Liver (tissue), 10 donors: ENCODE measurements at places on chromosomes 16 and 17.
A peak's percentile ranks its signal among the peaks of the same experiment; 100 is the strongest.

- peak; percentile 52 for DNase-seq
These were observed 46.3 kb downstream of the DNAH9 start for GRCh38 chr17:11644265-11645212.

DNA sequence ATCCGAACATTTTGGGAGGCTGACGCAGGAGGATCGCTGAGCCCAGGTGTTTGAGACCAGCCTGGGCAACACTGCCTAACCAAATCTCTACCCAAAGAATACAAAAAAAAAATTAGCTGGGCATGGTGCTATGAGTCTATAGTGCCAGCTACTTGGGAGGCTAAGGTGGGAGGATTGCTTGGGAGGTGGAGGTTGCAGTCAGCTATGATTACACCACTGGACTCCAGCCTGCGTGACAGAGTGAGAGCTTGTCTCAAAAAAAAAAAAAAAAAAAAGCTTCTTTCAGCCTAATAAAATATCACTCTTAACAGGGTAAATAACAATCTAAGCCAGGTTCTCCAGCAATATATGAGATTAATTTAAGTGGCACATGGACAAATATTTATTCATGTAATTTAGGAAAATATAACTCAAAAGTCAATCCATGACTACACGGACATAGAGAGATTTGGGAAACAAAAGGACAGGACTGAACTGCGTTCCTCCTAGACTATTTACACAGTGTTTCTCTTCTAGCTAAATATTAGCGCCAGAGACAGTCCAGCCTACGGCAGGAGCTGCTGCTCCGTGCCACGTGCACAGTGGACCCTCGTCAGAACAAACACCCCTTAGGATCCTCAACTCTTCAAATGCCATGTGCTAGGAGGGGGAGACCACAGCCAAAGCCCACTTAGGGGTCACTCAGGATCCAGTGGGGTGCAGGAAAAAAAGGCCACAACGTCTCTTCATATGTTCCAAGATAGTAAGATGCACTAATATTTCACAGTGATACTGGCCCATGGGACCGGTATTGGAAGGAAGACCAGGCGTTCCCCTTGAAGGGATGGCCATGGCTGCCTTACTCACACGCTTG is 8.7 kb downstream of the USP36 start:
- no peak for DNase-seq

GRCh38 chr17:31525801-31526549 is 134.5 kb downstream of the RAB11FIP4 start:
- DNase-seq: no peak

GRCh38 chr16:30774367-30775130 is 12.4 kb downstream of the RNF40 start:
- DNase-seq: no peak

DNA sequence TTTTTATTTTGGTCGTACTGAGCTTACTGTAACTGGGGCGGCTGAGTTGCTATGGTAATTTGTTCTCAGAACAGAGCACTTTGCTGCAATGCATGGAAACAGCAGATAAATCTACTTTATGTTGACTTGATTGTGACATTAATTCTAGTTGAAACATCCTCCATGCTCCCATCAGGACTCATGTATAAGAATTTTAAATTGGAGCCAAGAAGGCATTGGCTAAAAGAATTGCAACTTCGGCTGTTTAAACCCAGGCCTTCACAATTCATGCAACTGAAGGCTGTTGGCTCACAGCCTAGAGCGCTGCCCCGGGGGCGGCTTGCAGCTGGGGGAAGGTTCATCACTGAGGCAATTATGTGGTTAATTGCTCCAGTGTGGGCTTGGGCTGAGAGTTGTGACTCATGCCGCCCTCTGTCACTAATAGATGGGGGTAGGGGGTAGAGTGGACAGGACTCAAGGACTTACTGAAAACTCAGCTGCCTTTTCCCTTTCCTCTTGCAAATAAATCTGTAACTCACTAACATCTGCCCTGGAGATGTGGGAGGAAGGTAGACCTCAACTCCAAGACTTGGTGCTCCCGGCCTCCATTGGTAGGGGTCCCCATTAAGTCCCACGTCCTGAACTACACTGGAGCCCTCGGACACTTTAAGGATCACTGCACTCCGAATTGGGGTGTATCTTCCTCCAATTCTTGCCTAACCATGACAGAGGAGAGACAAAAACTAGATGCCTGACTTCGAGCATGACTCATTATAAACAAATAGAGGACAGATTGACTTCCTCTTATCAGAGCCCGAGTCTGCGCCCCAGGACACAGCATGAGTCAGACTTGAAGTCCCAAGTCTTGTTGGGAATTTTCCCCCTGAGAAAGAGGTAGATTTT is 37.5 kb downstream of the ERCC4 start:
- DNase-seq: no peak

DNA sequence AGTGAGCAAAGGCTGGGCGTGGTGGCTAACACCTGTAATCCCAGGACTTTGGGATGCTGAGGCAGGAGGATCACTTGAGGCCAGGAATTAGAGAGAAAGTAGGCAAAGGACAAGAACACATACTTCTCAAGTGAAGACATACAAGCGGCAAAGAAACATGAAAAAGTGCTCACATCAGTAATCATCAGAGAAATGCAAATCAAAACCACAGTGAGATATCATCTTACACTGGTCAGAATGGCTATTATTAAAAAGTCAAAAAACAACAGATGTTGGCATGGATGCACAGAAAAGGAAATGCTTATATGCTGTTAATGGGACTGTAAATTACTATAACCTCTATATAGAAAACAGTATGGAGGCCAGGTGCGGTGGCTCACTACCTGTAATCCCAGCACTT is 12.2 kb upstream of the SLX4 start:
- DNase-seq: no peak

GRCh38 chr16:30523768-30524574 is 2.4 kb downstream of the ZNF768 start:
- DNase-seq: no peak

DNA sequence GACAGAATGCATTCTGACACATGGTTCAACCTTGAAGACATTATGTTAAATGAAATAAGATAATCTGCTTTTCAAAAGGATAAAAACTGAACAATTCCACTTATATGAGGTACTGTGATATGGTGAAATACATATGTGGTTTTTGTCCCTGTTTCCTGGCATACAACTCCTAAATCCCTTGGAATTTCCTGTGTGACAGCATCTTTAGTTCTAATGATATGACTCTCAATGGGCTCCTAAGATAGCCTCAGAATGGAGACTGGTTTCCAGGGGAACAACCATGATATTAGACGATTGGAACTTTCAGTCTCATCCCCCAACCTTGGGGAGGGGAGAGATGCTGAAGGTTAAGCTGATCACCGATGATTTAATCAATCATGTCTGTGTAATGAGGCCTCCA is 37.7 kb upstream of the PHLPP2 start:
- no peak for DNase-seq

DNA sequence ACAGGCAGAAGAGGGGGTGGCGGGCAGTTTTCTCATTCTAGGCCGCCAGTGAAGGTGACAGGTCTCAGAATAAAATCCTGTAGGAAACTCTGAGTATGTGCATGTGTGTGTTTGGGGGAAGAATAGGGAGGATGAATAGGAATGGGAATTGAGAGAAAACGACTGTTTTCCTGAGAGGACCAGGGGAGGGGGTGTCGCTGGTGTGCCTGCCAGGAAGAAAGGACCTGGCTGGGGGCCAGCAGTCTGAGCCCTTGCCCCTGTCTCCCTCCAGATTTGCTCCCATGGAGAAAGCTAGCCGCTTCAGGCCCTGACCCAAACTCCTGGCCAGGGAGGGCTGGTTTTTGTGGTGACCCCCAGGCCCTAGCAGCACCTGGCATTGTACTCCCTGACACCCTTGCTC is 14.4 kb downstream of the C17orf50 start:
- no peak for DNase-seq

- no peak for DNase-seq
These were observed 28.1 kb downstream of the WFDC1 start for GRCh38 chr16:84322749-84323148.

GRCh38 chr17:69254187-69254586 is 25.6 kb upstream of the ABCA10 start:
- DNase-seq: no peak

GRCh38 chr17:66348584-66349165 is 46.3 kb downstream of the PRKCA start:
- no peak for DNase-seq

- no peak for DNase-seq
These were observed 535.7 kb upstream of the CDH11 start for GRCh38 chr16:65657556-65657955.

- DNase-seq: no peak
These were observed 22.9 kb downstream of the GDE1 start for GRCh38 chr16:19499006-19499405.

GRCh38 chr17:13582776-13583547 is 18.8 kb downstream of the HS3ST3A1 start:
- DNase-seq: no peak

DNA sequence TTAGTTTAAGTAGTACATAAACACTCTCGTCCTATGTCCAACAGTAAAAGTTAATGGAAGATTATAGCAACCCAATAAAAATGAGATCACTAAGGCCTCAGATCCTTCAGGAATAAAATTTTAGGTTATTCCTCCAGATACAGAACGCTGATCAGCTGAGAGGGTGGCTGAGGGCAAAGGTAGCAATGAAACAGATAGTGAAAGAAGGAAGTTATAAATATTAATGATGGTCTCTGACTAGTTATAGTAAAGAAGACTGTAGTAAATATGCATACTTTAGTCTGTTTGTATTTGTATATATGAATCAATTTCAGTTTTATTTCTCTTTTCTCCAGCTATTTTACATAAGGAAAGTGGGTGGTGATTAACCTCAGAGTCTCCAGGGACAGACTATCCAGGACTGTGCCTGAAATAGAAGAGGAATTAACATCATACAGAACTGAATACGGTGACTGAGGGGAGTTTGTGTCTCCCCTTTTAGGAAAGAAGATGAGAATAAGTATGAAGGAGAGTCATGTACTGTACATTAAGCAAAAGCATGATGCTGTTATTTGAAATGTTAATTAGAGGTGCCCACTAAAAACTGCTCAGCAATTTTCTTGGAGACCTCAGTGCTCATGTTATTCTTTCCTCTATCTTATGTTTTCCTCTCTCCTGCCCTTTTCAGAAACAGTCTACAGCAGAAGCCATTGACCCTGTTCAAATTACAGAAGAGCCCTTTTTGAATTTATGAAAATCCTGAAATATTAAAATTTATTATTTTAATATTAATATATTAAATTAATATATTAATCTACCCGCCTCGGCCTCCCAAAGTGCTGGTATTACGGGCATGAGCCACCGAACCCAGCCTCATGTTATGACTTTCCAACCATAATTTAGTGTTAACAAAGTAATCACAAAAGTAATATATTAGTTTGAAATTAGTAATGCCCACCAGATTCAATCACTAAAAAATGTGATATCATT is 36.5 kb upstream of the DHRS7B start:
- DNase-seq: no peak

DNA sequence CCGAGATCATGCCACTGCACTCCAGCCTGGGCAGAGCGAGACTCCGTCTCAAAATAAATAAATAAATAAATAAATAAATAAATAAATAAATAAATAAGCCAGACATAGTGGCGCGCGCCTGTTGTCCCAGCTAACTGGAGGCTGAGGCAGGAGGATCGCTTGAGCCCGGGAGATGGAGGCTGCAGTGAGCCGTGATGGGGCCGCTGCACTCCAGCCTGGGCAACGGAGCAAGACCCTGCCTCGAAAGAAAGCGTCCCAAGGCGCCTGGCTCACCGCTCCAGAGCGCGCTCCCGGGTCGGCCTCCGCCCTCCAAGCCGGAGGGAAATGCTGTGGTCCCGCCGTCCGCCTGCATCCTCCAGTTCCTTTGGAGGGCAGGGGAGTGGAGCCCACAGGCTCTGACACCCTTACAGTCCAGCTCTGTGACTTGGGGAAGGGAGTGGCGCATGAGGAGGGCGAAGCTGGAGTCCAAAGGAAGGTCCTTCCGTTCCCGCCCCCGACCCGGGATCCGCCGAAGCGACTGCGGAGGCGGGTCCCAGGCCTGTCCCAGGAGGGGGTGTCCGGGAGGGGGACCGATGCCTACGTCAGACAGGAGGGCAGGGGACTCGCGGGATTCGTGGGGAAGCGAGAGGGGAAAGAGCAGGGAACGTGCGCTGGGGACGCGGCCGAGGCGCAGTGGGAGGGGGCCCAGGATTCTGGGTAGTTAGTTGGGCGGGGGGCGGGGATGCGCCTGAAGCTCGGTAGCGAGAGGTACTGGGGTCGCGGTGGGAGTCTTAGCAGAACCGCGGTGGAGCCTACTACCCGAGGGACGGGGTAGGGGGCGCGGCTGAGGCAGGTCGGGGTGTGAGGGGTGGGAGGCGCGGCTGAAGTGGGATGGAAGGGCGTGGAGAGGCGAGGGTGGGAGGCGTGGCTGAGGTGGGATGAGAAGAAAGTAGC is 8.4 kb upstream of the TRPV2 start:
- DNase-seq: no peak

GRCh38 chr17:34519282-34519681 is 60.1 kb upstream of the TMEM132E start:
- DNase-seq: peak; percentile 41

DNA sequence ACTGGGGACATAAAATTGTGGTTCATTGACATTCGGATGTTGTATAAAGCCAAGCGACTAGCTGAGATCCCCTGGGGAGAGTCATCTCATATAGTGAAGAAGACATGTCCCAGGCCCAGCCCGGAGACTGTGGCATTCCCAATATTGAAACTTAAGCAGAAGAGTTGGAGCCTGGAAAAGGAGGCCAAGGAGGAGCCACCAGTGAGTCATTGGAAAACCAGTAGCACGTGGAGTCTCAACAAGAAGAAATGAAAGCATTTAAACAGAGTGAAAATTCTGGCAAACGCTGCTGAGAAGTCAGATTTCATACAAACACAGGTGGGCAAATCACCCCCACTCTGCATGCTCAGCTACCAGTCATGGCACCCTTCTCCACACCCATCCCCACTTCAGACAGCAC is 9.4 kb upstream of the ELAC2 start:
- no peak for DNase-seq

DNA sequence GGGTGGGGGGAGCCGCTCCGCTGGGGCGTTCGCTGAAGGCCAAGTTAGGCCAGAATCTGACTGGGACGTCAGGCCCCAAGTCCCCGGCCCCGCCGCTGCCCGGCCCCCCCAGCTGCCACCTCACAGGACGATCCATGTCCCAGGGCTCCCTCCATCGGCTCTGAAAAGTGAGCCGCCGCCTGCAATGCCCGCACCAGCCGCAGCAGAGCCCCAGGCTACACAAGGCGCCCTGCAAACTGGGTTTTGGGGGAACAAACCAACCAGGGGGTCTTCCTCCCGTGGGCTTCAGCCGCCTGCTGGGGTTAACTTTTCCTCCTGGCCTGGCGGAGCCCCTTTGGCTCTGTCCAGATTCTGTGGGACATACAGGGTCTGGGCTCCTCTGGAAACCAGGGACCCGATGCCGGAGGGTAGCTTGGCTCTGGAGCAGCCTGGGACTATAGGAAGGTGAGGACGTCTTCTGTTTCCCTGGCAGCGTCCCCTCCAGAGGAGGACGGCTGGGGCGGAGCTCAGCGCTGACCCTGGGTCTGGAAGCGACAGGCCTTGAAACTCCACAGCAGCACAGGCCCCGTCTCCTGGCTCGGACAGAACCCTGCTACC is 835 bp downstream of the NME4 start:
- DNase-seq: peak; percentile 56
